Fibroblast of pulmonary artery (primary cell): ENCODE measurements at places on chromosomes 6 and 20.

DNA sequence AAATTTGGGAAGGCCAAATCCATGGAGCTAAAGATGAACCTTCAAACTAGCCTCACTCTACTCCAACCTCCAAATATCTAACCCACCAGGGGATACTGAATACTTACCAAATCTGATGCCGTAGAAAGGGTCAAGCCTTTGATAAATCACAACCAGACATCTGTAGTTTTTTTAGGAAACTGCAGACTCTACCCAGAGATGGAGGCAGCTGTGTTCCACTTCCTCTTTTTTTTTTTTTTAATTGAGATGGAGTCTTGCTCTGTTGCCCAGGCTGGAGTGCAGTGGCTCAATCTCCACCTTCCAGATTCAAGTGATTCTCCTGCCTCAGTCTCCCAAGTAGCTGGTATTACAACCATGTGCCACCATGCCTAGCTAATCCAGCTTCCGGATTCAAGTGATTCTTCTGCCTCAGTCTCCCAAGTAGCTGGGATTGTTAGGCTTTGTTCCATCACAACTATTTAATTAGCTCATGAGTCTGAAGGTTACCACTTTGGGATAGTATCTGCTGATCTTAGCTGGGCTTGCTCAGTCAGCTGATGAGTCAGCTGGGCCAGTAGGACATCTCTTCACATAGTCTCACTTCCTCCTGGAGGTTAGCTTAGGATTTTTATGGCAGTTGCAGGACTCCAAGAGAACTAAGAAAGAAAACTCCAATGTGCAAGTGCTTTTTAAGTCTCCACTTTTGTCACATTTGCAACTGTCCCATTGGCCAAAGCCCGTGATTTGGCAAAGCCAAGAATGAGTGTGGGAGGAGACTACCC lies 13.3 kb downstream of the FRK start:
- DNase-seq = no peak

- DNase-seq = peak; percentile 29
Observed at GRCh38 chr6:14079433-14079832, 38.1 kb upstream of the CD83 start.

DNA sequence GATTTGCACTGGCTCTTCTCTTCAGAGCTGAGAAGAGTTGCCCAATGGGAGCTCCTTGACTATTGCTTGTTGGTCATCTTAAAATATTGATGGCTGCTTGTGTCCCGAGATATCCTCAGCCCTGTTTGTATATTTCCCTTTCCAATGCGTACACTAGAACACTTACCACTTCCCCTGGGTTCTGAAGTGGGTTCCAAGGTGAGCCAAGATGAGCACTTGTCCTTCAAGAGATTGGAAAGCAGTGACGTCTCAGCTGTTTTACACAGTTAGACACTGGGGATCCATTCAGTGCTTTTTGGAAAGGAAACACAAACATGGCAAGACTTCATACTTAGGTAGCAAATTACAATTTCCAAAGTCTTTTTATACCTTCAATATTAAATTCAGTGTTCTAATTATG lies 716.4 kb upstream of the CITED2 start:
- DNase-seq = no peak

DNA sequence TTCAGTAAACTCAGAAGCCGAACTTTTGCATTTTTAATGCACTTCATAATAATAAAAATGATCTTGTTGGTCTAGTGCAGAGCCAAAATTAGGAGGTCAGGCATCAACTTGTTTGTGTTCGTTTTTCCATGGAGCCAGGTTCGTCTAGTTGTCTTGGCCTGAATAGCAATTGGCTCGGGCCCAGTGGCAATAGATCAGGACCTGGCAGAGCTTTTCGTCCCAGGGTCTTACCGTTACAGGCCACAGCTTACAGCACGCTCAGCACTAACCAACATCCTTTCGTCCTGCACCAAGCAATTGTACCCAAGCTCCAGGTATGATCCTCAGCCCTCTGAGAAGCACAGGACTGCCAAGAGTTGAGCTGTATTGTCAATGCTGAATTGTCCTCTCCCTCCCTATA lies 240.5 kb upstream of the PLN start:
- DNase-seq = no peak

- no peak for DNase-seq
Observed at GRCh38 chr6:155234687-155235086, 29.1 kb upstream of the CLDN20 start.

- peak; percentile 63 for DNase-seq
Observed at GRCh38 chr6:153231048-153231646, 100.1 kb upstream of the RGS17 start.

GRCh38 chr6:31837369-31838113 lies 10.0 kb downstream of the HSPA1B start:
- DNase-seq = peak; percentile 53

- DNase-seq = no peak
Observed at GRCh38 chr6:116349216-116349615, 21.5 kb upstream of the DSE start.

- DNase-seq = no peak
Observed at GRCh38 chr6:13971303-13971702, 46.6 kb downstream of the RNF182 start.

DNA sequence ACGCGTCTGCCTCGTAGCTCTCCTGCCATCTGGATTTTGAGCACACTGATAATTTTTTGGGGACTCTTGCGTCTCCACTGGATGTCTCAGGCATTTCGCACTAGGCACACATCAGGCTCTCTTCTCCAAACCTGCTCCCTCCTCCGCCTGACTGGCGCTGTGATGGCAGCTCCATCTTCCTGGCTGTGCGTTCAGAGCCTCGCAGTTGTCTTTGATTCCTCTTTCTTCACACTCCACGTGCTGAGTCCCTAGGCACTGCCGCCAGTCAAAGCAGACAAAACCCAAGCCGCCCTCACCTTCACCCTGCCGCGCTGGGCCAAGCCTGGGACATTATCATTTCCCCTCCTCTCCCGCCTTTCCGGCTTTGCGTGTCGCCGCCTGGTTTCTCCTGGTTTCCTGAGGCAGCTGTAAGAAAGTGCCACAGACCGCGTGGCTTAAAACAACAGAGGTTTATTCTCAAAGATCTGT lies 778 bp downstream of the PSMG4 start:
- DNase-seq = peak; percentile 31

DNA sequence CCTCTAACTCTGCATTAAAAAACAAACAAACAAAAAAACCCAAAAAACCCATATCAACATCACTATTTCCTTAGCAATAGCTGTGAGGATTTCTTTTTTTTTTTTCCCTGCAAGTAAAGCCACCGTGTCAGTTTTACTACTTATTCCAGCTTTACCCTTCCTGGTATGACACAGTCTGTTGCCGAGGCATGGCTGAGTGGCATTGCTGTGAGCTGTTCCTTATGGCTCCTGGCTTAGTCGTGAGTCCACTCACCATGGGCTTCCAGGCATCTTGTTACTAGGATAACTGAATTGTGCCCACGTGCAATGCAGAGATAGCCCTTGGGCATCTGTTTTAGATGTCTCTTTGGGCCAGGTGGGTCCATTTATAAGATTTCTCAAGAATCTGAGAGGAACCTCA lies 84.8 kb downstream of the LRRC1 start:
- no peak for DNase-seq

GRCh38 chr6:6857528-6857927 lies 250.2 kb upstream of the RREB1 start:
- DNase-seq = no peak

DNA sequence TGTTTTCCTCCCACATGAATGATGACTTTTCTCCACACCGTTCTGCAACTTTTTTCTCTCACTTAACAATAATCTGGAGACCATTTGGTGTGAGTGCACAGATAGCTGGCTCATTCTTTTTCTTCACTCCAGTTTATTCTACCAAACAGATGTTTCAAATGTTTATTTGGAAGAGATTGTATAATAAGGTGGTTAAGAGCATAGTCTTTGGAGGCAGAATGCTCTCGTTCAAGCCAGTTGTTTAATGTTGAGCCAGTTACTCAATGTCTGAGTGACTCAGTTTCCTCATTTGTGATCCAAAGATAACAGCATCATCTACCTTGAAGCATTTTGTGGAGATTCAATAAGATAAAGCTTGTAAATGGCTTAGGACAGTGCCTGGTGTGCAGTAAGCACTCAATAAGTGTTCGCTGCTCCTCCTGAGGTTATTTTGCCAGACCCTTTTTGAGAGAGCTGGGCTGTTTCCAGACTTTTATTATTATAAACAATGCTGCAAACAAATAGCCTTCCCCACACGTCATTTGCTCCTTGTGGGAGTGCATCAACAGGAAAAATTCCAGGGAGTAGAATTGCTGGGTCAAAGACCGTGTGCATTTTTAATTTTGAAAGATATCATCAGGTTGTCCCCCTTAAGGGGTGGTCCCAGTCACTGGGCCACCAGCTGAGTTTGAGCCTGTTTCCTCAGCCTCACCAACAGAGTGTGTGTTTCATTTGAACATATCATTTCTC lies 70.6 kb downstream of the VEGFA start:
- DNase-seq = peak; percentile 32
